ENCODE measurements at places on chromosomes 3 and 15. TPM values are rescaled to one million over a fixed set of nuclear protein-coding genes. Genes with fewer than 3 reads are reported as not detected.

Gene IL16
- total RNA-seq, result 71.6 TPM

Gene GPR171
- 20.6 TPM for total RNA-seq

Gene APBA2
- 6.7 TPM for total RNA-seq

Gene HTR3E
- total RNA-seq, result not detected

Gene BUB1B
- total RNA-seq, result 48.3 TPM

Gene EAF2
- total RNA-seq, result 13.6 TPM

Gene CPNE9
- total RNA-seq, result 0.14 TPM

Gene GOLGA8G
- total RNA-seq, result under 0.01 TPM

Gene DUOXA1
- total RNA-seq, result 0.24 TPM

GRCh38 chr3:52820736-52821135, 9.7 kb downstream of the ITIH4 start:
- no peak for DNase-seq

- no peak for DNase-seq
Observed at GRCh38 chr15:60496853-60497252, 17.9 kb upstream of the ICE2 start.

DNA sequence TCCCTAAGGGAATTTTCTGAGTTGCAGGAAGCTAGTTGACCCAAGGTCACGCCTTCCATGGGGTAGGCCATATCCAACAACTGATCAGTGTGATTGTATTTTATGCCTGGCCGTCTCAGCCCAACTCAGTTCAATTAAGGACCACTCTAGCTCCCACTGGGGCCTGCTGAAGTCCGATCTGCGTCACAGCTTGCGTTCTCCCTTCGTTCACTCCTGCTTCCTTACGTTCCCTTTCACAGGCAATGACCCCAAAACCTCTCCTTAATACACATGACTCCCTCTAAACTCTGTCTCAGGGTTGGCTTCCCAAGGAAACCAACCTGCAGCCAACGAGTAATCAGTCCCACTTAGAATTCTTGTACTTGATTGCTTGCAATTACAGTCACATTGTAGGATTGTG, 428.0 kb downstream of the RBMS3 start:
- no peak for DNase-seq

- no peak for DNase-seq
Observed at GRCh38 chr15:85625856-85626255, 168.9 kb downstream of the KLHL25 start.

GRCh38 chr15:58369261-58369701, 62.5 kb upstream of the LIPC start:
- no peak for DNase-seq

DNA sequence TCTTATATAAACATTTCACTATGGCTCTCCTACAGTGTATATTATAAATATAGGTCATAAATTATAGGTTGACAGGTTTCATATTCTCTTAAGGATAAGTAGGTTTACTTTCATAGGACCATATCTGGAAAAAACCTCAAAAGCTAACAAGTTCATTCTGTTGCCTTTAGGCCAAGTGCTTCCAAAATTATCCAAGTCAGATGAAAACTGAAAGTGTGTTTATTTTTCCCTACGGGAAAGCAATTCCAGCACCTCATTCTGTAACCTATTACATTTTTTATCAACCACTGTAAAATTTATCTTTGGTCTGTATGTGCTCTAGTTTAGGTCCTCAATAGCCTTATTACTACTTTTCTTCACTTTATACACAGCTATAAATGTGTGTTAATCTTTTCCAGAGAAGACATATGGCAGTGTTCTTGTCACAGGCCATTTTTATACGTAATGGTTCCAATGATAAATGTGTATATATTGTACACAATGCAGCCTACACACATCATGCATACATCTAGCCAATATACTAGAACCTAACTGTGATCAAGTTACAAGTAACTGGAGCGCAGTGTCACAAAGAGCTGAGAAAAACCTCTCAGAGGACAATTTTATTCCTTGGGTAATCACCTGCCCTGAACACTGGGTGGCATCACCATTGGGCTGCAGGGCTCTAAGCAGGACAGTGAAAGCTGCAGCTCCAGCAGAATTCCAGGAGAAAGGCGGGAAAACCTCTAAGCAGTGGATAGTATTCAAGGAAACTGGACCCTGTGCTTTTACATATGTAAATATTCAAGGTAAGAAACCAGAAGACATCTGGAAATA, 251.3 kb downstream of the CTNNB1 start:
- no peak for DNase-seq

GRCh38 chr3:183427876-183428446, 458 bp downstream of the MCF2L2 start:
- DNase-seq, result no peak

DNA sequence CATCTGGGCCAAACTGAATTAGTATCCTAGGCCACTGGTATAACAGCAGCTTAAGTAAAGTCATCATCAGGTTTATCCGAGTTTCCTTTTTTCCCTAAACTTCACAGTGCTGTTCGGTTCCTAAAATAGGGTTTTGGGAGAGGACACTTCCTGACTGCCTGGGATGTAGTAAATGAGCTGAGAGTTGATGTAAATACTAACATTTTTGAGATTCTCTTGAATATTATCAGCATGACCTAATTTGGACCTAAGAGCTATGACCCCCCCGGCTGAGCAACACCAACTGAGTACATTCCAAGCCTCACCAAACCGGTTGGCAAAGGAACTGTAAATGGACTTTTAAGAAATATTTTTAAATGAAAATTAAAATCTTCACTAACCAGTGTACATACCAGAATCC, 78.8 kb downstream of the IL5RA start:
- DNase-seq, result no peak

DNA sequence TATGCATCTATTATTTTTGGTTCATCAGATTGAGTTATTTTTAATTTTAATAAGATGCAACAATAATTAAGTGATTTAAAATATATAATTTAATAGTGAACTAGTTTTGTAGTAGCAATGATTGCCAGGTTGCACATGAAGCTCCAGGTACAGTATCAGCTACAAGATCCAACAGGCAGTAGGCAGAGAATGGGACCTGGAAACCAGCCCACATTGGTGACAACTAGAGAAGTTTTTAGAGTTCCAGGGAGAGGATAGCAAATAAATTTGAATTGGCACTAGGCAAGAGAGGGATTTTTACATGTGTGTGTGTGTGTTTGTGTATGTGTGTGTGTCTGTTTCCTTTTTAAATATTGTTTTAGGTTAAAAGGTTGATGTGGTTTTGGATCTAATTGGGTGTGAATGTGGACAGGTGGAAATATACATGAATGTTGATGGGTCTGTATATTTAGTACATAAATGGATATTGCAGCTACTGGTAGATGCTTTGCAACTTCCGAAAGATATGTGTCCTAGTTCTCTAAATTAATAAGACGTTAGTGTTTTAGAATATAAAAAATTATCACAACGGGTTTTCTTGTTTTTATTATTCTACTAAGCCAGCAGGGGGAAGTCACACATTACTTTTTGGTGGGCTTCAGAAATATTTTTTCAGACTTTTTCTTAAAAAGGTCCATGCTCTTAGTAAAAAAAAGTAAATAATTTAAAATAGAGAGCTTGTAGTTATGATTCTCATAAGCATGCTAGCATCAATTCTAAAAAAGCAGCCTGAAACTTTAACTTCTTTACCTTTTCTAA, 110.1 kb upstream of the GBE1 start:
- no peak for DNase-seq

DNA sequence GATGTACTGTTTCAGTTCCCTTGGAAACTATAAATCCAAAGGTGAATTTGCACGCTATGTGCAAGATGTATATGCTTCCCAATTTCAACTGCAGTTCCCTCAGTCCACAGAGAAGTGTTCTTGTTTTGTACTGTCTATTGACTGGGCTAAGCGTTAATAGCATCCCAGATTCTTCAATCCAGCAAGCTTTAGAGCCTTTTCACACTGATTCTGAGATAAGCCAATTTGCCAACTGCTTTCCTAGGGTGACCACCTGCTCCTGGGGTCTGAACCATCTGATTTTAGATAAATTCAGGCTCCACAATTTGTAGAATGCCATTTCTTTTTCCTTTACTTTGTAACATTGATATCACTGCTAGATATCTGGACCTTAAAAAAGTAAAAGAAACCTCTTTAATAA, 340.1 kb downstream of the PTPRG start:
- no peak for DNase-seq

GRCh38 chr15:70526221-70526973, 237.0 kb downstream of the UACA start:
- no peak for DNase-seq

GRCh38 chr15:85615930-85616329, 178.8 kb downstream of the KLHL25 start:
- DNase-seq, result no peak

DNA sequence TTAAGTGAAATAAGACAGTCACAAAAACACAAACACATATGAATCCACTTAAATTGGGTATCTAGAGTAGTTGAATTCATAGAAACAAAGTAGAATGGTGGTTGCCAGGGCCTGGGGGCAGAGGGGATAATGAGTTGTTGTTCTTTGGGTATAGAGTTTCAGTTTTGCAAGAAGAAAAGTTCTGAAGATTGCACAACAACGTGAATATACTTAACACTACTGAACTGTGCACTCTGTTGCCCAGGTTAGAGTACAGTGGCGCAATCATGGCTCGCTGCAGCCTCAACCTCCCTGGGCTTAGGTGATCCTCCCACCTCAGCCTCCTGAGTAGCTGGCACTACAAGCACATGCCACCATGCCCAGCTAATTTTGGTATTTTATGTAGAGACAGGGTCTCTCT, 14.9 kb downstream of the GRAMD2A start:
- no peak for DNase-seq

GRCh38 chr15:83892498-83892897, 238.6 kb downstream of the ADAMTSL3 start:
- DNase-seq, result no peak

- no peak for DNase-seq
Observed at GRCh38 chr3:45907769-45908705, 21.7 kb downstream of the CCR9 start.

DNA sequence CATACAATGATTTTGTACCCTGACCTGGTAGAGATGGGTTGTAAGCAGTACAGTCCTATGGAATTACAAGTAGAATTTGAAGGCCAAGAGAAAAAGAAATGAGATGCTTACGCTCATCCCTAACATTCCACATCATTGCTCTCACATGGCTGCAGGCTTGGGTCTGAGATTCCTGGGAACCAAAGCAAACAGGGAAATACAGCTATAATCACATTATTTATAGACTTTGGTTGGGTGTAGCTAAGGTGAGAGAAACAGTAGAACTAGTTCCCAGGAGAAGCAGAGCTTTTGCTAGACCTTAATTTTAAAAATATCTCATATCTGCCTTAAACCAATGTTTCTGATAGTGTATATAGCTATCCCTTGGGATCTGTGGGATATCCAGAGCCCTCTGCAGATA, 51.4 kb downstream of the SLCO3A1 start:
- DNase-seq, result no peak

DNA sequence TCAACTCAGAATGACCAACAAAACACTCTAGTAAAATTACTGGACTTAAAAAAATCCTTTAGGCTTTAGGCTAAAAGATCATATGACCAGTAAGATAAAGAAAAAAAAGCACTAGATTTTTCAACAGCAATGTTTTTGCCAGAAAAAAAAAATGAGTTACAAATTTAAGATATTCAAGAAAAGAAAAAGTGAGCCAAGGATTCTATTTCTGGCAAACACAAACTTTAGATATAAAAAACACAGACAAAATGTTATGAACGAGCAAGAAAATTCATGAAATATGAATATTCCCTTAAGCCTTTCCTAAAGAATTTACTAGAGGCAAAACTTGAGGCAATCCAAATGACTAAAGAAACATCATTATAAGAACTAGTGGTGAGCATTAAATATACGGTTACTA, 8.6 kb downstream of the GOLGB1 start:
- no peak for DNase-seq

- DNase-seq, result no peak
Observed at GRCh38 chr3:185813205-185813604, 11.6 kb downstream of the IGF2BP2 start.
